ENCODE measurements at places on chromosomes 11 and 22. TPM values are rescaled to one million over a fixed set of nuclear protein-coding genes. Genes with fewer than 3 reads are reported as not detected.
A peak's percentile ranks its signal among the peaks of the same experiment; 100 is the strongest.

GRCh38 chr11:122692444-122692843, 36.9 kb downstream of the UBASH3B start:
- DNase-seq, result no peak

DNA sequence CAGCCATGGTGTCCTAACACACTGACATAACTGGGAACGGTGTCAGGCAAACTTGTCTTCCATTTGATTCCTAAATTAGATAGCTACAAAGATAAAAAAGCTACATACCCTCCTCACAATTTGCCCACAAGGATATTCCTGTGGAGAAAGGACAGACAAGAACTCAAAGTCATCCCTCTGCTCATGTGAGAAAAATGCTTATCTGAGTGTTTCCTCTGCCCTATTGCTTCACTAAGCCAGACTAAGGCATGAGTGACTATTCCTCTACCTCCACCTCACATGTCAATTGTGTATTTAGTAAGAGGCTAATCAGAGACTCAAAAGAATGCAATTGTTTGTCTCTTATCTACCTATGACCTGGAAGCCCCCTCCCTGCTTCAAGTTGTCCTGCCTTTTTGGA, 247.7 kb downstream of the DDX10 start:
- no peak for DNase-seq

DNA sequence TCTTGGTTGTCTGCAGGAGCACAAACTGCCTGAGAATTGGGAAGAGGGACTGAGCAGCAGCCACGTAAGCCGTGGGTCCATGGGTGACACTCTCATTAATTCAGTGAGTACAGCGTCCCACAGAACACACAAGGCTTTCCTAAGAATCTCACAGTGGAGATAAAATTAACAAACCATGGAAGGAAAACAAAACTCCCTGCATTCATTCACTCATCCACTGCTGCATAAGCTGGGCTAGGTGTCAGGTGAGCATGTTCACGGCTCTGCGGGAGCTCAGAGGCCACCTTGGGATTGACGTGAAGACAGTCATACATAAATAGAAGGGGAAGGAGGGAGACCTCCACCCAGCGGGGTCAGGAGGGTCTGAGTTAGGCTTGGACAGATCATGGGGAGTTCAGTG, 1442.7 kb downstream of the TBC1D22A start:
- DNase-seq, result no peak

DNA sequence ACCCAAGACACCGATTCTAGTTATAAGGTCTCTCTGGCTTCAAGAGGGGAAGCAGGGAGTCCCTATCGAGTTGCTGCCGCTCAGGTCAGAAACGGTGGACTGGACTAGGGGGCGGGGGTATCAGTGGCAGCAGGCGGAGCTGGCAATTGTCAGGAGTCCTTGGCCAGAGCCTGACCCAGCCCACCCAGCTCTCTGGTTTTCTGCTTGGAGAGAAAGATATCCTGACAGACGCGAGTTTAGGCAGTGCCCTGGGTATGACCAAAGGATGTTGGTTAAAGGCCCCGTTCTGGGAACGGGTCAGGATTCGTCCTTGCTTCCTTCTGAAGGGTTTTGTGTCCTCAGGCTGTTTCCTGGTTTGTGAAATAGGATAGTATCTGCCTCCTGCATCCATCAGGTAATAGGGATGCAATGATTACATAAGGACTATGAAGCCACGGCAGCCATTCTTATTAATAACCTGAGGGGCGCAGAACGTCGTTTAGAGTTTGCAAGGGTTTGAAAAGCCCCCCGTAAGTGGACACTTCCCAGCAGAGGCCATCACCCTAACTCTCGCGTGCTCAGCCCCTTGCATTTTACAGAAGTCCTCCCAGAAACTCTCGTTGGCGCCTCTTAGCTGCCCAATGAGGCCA, 700 bp upstream of the DEPDC5 start:
- peak; percentile 32 for DNase-seq

- DNase-seq, result no peak
These were observed 390.5 kb downstream of the TMEM135 start for GRCh38 chr11:87428266-87428665.

GRCh38 chr22:19354201-19354600, 62.7 kb upstream of the CLTCL1 start:
- DNase-seq, result no peak

DNA sequence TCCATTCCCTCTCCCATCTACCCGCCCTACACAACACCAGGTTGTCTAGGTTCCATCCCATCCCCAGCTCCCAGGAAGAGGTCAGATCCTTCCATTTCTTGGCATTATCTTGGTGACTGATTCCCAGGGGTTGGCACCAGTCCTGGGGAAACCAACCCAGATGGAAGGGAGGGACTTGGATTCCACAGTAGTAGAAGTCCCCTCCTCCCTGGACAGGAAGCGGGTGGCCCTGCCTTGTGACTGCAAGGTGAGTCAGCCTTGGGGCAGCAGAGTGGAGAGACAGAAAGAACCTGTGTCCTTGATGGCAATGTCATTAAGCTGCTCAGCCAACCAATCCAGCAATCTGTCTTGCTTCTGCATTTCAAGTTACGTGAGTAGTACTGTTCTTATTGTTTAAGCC, 26.5 kb downstream of the SYT13 start:
- DNase-seq, result no peak

DNA sequence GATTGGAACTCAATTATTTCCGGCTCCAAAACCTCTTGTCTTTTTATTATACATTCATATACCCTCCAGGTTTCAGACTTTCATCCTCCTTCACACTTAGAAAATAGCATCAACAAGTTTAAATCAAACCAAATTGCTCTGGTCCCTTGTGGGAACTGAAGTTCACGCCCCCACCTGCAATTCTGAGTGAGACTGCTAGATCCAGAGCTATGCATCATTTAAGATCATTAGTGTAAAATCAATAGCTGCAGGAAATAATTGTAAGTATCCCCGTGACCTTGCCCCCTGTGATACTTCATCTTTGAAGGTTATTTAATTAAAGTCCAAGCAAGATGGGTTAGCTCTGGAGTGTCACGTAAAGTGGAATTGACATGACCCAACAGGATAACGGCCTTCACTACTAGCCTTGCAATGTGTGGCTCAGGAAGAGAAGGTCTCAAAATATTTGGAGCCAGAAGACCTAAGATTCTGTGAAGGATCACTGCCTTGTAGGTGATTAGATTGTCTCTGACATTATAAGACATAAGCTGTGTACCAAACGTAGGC, 742.2 kb upstream of the LRRC4C start:
- DNase-seq, result no peak

DNA sequence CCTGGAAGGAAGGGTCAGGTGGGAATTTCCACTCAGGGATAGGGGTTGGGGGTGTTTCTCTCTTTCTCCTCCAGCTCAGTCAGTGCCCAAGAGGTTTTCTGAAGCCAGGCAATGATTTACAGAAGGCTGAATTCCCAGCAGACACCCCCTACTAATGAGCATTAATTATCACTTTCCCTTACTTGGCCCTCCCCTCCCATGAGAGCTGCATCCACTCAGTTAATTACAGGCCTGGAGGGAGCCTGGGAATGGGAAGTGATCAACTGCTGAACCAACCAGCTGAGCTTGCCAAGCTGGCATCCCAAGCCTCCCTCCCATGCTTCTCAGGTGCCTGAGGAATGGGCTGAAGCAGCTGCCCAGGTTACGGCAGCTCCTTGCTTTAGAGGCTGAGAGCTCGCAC, 992 bp downstream of the LGALS12 start:
- DNase-seq, result no peak

DNA sequence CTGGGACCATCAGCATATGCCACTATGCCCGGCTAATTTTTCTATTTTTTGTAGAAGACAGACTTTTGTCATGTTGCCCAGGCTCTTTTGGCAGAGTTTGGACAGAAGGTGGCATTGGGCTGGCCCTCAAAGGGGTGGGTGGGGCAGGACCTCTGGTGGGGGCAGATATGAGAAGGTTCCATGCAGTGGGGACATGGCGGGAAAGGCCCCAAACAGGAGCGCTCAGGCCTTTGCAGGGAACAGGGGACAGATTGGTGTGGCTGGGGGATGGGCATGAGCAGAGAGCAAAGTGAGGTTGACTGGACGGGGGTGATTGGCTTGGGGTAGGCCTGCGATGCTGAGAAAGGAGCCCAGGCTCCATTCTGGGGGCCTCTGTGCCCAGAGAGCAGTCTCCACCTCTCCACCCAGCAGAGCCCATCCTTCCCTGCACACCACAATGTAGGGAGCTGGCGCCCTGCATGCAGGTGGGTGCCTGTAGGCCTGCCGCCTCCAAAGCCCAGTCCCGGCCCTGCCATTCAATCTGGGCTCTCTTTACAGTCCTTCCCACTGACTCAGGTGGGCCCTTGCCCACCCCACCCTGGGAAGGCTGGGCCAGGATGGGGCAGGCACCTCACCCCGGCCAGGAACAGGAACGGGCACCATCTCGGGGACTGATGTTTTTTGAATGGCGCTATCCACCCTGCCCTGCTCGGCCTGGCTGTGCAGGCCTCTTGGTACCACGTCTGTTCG, 98.7 kb downstream of the MORC2 start:
- no peak for DNase-seq

GRCh38 chr22:21447694-21448402, 19.3 kb upstream of the TMEM191C start:
- no peak for DNase-seq

The TRPM5 gene
- 0.12 TPM for polyA plus RNA-seq

The OR5P2 gene
- polyA plus RNA-seq, result 0.18 TPM

The MFNG gene
- 20.4 TPM for polyA plus RNA-seq

The MEN1 gene
- 37.1 TPM for polyA plus RNA-seq

The TRIM51 gene
- polyA plus RNA-seq, result not detected

Measured in right lung (tissue), 10 donors.